ENCODE measurements at places on chromosomes 7 and 10.

DNA sequence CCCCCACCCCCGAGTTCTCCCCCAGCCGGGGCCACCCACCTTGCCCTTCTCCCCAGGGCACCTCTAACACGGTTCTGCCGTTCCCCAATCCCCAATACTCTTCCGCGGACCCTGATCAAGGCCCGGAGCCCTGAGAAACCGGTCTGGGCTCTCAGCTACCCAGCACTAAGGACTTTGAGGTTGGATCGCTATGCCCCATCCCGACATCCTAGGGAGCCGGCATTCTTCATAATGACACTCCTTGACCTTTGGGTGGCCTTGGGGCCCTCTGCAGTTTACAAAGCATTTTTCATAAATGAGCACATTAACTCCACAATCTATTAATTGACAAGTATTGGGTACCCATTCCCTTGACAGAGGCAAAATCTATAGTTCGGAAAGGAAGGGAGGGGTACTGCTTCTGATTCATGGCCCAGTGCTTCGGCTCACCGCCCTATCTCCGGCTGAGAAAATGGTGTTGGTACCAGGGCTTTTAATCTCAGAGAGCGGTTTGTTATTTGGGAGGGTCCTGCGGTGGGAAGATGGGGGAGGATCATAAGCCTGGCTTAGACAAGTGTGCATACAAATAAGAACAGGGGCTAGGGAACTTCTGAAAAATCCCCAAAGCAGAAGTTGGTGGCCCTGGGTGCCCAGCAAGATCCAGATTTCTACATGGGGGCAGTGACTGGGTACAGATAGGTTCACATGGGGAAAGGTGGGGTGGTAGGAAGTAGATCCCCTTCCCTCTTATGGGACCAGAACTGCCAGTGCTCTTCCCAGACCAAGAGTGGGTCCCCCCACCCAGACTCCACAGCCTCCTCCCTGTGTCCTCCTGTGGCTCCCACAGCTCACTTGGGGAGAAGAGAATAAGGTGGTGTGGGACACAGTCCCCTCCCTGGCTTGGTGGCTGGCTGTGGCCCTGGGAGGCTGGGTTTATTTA lies 3.2 kb downstream of the IMPDH1 start:
- DNase-seq, result peak; percentile 22

- DNase-seq, result no peak
Observed at GRCh38 chr7:9822458-9823290, 1151.0 kb upstream of the PHF14 start.

- DNase-seq, result no peak
Observed at GRCh38 chr10:67077376-67077775, 151.5 kb downstream of the LRRTM3 start.

DNA sequence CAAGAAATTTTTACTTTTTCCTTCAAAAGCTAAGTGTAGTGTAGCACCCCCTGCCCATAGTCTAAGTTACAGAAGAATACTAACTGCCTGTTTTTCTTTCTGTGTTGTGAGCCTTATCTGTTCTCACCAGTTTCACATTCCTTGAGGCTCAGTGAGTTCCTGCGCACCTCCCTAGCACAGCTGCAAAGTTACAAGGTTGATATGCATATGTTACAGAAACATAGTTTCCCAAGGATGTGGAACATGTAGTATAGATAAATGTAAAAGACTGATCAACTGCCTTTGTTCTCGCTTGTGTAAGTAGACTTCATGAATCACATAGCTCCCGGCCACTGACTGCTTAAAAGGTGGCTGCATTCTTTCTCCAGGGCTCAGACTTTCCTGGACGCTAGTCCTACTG lies 6.7 kb upstream of the ZNF33B start:
- peak; percentile 88 for DNase-seq

- DNase-seq, result peak; percentile 83
Observed at GRCh38 chr10:101301111-101301731, 52.7 kb upstream of the BTRC start.

- DNase-seq, result peak; percentile 62
Observed at GRCh38 chr7:17401791-17402627, 103.6 kb downstream of the AHR start.

GRCh38 chr7:14023342-14023741 lies 33.9 kb upstream of the ETV1 start:
- no peak for DNase-seq

DNA sequence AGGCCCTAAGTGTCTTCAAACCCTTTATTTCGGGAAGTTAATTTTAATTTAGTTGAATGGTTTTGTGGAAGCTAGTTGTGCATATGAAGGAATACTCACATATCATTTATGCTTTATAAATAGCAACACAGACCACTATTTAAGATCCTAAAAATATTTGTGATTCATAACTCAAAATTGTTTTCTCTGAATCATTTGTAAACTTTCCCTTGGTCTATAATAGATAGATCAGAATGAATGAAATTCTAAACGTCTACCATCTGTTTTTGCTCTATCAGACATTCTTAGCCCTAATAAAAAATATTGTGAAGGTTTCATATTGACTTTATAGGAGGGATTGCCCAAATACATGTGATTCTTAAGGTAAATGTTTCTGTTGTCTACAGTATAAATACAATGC lies 43.5 kb downstream of the LOXL4 start:
- DNase-seq, result no peak
